Type B pancreatic cell (in vitro differentiated cells): ENCODE measurements at places on chromosomes 7 and 10. TPM values are rescaled to one million over a fixed set of nuclear protein-coding genes. Genes with fewer than 3 reads are reported as not detected.

NRP1 gene
- total RNA-seq = 20.4 and 70.7 TPM in 2 replicates

ST8SIA6 gene
- total RNA-seq = 1.0 and 1.8 TPM in 2 replicates

DNA sequence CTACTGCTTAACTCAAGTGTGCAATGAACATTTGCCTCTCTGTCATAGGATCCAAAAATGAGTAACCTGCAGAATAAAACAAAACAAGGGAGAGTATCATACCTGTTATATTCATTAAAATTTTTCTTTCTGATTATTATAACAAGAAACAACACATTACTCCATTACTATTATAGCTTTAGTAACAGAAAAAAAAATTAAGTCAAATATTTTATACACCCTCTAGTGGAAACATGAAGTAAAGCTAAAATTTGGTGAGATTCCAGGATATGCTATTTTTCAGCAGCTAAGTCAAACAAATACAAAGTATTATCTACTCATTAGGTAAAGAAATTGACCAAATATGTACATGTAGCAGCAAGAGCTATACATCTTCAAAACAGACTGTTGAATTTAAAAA is 56.3 kb downstream of the PDZD8 start:
- no peak for DNase-seq

GRCh38 chr10:52645187-52645758 is 127.3 kb downstream of the MBL2 start:
- no peak for DNase-seq

GRCh38 chr10:44459671-44460070 is 74.8 kb upstream of the CXCL12 start:
- no peak for DNase-seq

LBX1 gene
- 4.7 TPM in 1 of 2 replicates, not detected in the other for total RNA-seq

SFRP4 gene
- total RNA-seq = 0.14 and 4.4 TPM in 2 replicates
